Liver (tissue), 10 donors: ENCODE measurements at places on chromosomes 7 and 10. TPM values are rescaled to one million over a fixed set of nuclear protein-coding genes. Genes with fewer than 3 reads are reported as not detected.

The FAM13C gene
- 2.1 TPM for total RNA-seq

DNA sequence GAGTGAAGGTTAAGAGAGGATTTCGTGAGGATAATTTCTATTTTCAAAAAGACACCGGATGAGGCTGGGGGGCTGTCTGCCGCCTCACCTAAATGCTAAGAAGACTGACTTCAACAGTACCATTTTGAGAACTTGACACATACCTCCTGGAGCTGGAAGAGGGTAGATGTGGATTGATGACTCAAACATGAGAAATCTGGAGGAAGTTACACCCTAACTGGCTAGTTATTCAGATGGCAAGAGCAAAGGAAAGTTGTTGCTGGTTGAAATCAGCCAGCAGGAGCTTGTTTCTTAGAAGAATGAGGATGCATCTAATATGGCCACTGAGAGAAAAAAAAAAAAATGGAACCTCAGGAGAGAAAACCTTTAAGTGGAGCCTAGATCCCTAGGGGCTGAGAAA is 76.2 kb upstream of the KIAA1217 start:
- H3K4me1 ChIP-seq, result no peaks in the 10 kb centered on the region
- H3K4me3 ChIP-seq, result no peak overlapping the region
- DNase-seq, result no peak
- H3K27ac ChIP-seq, result no peak overlapping the region
- no peaks in the 10 kb centered on the region for H3K36me3 ChIP-seq

The MET gene
- total RNA-seq, result 41.9 TPM

The CYP3A5 gene
- total RNA-seq, result 21.9 TPM

DNA sequence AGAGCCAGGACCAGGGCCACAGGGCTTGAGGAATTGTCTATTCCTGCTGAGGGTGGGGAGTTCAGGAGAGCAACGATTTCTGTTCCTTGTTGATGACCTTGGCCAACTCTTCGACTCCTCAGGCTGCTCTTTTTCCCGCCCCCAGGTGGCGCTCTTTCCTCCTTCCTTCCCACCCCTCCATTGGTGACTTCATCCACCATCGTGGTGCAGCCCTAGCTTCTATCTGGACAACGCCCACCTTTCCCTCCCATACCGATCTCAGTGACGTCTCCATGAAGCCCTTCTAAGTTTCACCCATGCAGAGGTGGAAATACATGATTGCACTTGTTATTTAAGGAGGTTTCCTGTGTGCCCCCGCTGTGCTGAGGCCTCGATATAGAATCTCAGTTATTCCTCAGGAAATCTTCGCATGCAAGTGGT is 22.1 kb upstream of the CARD11 start:
- no peak overlapping the region for H3K27ac ChIP-seq
- H3K36me3 ChIP-seq, result no peaks in the 10 kb centered on the region
- no peak overlapping the region for H3K4me3 ChIP-seq

The SPDYE2 gene
- 0.08 TPM for total RNA-seq

DNA sequence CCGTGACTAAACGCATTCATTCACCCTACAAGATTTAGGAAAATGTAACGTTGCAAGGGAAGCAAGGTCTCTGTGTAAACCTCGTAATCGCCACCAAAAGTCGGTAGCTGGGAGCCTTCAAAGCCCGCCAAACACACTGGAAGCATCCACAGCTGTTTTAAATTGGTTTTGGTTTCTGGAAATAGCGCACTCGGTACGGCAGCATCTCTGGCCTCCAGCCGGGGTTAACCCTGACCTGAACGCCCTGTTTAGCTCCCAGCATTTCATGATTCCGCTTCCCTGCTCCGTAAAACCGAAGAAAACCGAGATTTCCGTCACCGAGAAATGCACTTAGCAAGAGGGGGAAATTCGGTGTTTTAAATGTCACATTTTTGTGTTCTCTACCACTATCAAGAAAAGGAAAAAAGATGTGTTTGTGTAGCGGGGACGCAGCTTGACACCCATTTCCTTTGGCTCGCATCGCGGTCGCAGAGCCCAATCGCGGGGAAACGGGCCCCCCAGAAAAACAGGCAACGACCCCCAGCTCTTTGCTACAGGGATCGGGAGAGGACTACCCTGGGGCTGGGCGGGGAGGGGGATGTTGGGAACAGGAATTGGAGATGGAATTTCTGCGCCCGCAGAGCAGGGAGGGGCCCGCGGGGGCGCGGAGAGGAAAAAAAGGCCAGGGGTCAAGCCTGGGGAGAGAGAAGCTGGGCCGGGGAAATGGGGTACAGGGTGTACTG is 646 bp downstream of the SGCE start:
- peak overlapping the region; percentile 42 for H3K27ac ChIP-seq
- peak overlapping the region; percentile 46 for H3K4me3 ChIP-seq
- no peaks in the 10 kb centered on the region for H3K36me3 ChIP-seq
- peaks cover 11% of the 10 kb centered on the region for H3K4me1 ChIP-seq
- no peak for DNase-seq
- no peaks in the 10 kb centered on the region for H3K27me3 ChIP-seq

- no peak overlapping the region for H3K27ac ChIP-seq
- H3K27me3 ChIP-seq, result no peaks in the 10 kb centered on the region
- H3K36me3 ChIP-seq, result no peaks in the 10 kb centered on the region
- H3K4me1 ChIP-seq, result peaks cover 10% of the 10 kb centered on the region
Measured at GRCh38 chr10:35367982-35368381, 31.7 kb downstream of the CCNY start.

The TRPV5 gene
- total RNA-seq, result 0.23 TPM

DNA sequence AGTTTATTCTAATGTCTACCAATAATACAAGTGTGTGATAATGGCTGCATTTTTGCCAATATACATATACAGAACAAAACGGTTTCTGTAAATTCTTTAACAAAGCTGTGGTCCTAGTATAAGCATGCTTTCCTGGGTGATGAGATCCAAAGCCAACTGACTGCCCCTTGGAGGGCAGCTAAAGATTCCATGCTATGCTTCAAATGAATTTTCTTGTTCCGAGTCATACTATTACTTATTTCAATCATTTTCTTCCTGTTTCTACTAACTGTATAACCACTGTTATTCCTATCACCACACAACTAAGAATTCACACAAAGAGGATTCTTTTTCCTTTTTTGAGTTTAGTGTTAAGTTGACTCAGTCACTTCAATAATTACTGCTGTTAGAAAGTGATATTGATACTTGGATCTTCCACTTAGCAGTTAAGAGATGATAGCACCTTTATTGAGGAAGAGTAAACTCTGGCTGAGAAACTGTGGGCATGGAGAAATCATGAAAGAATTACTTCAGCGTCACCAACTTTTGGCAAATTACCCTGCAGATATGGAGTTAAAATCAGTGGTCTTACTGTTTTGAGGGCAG is 197.5 kb downstream of the ARL4A start:
- H3K4me3 ChIP-seq, result no peak overlapping the region
- H3K36me3 ChIP-seq, result no peaks in the 10 kb centered on the region
- H3K27ac ChIP-seq, result no peak overlapping the region

The GNG11 gene
- 5.2 TPM for total RNA-seq

The GDI2 gene
- 190 TPM for total RNA-seq

The LIPM gene
- total RNA-seq, result not detected

DNA sequence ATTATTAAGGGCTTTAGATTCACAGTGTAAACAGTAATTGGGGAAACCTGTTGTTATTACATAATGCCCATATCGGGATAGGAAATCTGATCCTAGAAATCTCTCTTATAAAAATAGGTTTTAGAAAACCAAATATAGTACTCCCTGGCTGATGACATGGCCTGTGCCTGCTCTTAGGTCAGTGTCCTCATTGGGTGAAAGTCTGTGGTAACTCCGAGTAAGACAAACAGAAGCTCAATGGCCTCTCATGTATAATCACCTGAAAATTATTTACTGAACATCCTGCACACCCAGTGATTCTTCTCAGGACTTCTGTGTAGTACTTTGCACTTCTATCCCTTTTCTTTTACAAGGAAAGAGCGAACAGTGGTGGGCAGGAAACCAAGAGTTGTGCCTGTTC is 37.8 kb downstream of the SEM1 start:
- no peaks in the 10 kb centered on the region for H3K27me3 ChIP-seq
- H3K36me3 ChIP-seq, result peaks cover 8% of the 10 kb centered on the region
- no peak for DNase-seq
- H3K4me1 ChIP-seq, result no peaks in the 10 kb centered on the region

GRCh38 chr7:118629898-118630438 is 405.5 kb downstream of the ANKRD7 start:
- H3K4me3 ChIP-seq, result no peak overlapping the region
- no peak for DNase-seq

DNA sequence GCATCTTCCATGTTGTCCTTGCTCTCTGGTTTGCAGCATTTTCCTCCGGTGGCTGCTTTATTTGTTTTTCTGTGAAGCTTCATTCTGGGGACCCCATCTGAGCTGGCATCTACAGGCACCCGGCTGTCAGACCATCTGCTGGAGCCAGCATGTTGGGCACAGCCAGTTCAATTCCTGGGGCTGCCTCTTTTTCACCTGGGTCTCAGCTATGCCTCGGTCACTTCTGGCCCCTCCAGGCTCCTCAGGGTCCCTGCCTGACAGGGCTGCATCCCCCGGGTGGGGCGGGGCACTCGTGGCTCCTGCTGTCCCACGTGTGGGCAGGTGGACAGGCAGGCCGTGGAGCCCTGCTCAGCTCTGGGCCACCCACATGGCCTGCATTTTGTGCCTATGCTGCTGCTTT is 8.1 kb downstream of the SCART1 start:
- H3K27me3 ChIP-seq, result no peaks in the 10 kb centered on the region
- no peak overlapping the region for H3K27ac ChIP-seq
- no peaks in the 10 kb centered on the region for H3K36me3 ChIP-seq
- H3K4me3 ChIP-seq, result no peak overlapping the region
- peaks cover 7% of the 10 kb centered on the region for H3K4me1 ChIP-seq
- no peak for DNase-seq

DNA sequence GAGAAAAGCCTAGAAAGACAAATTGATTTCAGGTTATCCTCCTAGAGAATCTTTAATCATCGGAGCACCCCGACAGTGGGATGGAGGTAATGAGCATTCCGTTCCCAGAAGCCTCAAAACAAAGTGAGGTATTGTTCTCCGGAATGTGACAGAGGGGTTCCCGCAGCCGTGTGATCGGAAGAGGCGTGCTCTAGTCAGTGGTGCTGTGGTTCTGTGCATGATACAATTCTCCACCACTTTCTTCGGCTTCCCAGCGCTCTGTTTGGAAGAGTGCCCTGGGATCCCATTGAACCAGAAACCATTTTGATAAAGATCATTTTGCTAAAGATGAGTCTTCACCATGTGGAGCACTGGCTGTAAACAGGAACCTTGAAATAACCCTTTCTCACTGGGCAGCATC is 434.6 kb downstream of the PAXIP1 start:
- H3K27ac ChIP-seq, result no peak overlapping the region
- no peaks in the 10 kb centered on the region for H3K36me3 ChIP-seq
- H3K27me3 ChIP-seq, result no peaks in the 10 kb centered on the region
- no peak overlapping the region for H3K4me3 ChIP-seq
- no peak for DNase-seq
- no peaks in the 10 kb centered on the region for H3K4me1 ChIP-seq

- no peak overlapping the region for H3K4me3 ChIP-seq
- H3K27ac ChIP-seq, result no peak overlapping the region
Measured at GRCh38 chr7:155181768-155182167, 111.6 kb downstream of the HTR5A start.

DNA sequence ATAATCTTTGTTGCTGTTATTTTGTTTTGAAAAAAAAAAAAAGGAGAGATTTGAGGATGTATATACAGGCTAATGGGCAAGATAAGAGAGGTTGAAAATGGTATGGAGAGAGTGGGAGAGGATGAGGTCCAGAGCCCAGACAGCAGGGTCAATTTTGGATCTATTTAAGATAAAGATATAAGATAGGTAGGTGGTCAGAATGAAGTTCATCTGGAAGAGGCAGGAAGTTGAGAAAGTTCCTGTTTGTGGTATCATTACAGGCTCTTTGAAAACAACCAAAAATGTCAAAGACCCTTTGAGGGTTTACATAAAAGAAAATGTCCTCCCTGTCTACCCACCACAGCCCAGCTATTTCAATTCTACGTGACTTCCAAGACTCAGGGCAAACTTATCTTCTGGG is 7.5 kb downstream of the CEP41 start:
- H3K27ac ChIP-seq, result no peak overlapping the region
- no peaks in the 10 kb centered on the region for H3K27me3 ChIP-seq
- H3K36me3 ChIP-seq, result no peaks in the 10 kb centered on the region
- H3K4me1 ChIP-seq, result no peaks in the 10 kb centered on the region
- DNase-seq, result no peak

DNA sequence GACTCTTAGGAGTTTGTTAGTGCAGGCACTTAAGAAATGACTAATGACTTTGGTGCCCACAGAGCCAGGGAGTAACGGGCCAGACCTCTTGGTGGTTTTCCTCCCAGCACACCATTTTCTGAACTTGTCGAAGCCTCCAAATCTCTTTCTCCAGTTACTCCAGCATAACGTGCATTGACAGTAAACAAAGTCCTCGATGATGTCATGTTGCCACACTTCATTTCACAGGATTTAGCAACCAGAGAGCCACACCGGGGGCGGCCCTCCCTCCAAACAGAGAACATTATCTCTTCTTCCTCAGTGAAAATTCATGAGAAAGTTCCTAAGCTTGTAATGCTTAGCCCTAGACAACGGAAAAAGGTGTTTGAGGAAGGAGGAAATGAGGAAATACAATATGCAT is 4.0 kb upstream of the SVOPL start:
- no peak for DNase-seq
- no peaks in the 10 kb centered on the region for H3K4me1 ChIP-seq
- no peak overlapping the region for H3K4me3 ChIP-seq
- H3K27ac ChIP-seq, result no peak overlapping the region
- no peaks in the 10 kb centered on the region for H3K36me3 ChIP-seq

DNA sequence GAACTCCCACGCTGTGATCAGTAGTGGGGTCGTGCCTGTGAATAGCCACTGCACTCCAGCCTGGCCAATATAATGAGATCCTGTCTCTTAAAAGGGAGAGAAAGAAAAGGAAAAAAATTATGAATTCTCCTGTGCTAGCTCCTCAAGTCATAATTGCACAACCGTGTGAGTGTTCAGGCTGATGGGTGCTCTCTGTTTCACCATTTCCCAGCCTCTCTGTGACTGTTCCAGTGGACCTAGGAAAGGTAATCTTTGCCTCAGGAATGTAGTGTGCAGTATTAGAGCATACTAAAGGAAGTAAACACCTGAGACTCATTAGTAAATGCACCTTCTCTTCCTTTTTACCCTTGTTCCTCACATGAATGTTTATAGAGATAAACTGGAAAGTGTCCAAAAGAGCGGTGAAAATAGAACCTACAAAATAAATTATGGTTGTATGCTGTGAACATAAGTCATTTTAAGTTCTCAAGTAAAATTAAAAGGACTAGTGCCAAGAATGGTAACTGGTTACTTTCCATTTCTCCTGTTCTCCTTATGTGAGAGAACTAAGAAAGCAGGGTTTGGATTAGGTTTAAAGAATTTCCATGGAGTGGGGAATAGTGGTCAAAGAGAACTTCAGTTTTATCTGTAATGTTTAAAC is 42.7 kb downstream of the INPP5F start:
- peaks cover 2% of the 10 kb centered on the region for H3K4me1 ChIP-seq
- no peak for DNase-seq
- no peaks in the 10 kb centered on the region for H3K36me3 ChIP-seq
- no peaks in the 10 kb centered on the region for H3K27me3 ChIP-seq
- no peak overlapping the region for H3K27ac ChIP-seq

The SPDYE16 gene
- 0.28 TPM for total RNA-seq

The NPC1L1 gene
- total RNA-seq, result 7.2 TPM

The IDI2 gene
- total RNA-seq, result not detected

GRCh38 chr7:94509887-94510581 is 425 bp downstream of the CASD1 start:
- peak overlapping the region; percentile 98 for H3K4me3 ChIP-seq
- H3K36me3 ChIP-seq, result no peaks in the 10 kb centered on the region
- no peaks in the 10 kb centered on the region for H3K27me3 ChIP-seq
- peaks cover 12% of the 10 kb centered on the region for H3K4me1 ChIP-seq
- peak overlapping the region; percentile 93 for H3K27ac ChIP-seq
